ENCODE measurements at places on chromosomes 3 and 15.

DNA sequence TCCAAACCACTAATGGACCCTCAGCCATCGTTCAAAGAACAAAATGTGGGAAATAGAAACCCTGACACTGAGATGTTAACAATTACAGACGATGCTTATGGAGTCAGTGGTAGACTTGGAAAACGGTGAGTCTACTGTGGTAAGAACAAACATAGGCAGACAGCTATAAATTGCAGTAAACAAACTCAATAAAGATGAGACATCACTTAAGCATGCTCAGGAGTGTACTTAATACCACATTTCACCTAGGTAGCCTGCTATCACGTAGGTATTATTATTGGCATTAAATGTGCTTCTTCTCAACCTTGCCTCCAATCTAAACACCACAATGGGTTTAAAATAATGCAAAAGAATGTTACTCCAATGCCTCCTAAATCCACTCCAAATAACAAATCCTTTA, 2.5 kb downstream of the OSBPL10 start:
- DNase-seq = no peak

DNA sequence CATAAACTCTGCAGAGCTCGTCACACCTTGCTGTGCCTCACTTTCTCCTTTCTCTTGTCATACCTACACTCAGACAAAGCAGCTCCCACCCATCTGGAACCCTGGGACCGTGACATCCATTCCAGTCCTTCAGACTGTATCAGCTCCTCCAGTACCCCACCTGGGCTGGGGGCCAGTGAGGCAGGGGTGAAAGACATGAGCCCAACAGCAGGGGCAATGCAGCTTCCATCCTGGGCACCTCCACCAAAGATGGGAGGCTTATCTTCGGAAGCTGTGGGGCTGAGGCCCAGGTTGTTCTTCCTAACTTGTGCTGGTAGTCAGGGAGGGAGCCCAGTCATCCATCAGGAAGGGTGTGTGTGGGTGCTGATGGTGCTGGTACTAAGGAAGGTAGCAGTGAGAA, 109.2 kb downstream of the EEFSEC start:
- no peak for DNase-seq

GRCh38 chr3:69815970-69816369, 76.7 kb downstream of the MITF start:
- DNase-seq = no peak

- DNase-seq = no peak
Measured at GRCh38 chr3:36595511-36595910, 168.8 kb downstream of the DCLK3 start.

GRCh38 chr3:128123156-128123537, 465 bp downstream of the RUVBL1 start:
- DNase-seq = no peak

- peak; percentile 78 for DNase-seq
Measured at GRCh38 chr3:48694610-48695392, 9.1 kb upstream of the NCKIPSD start.

- no peak for DNase-seq
Measured at GRCh38 chr3:22526266-22526837, 676.8 kb upstream of the UBE2E2 start.

- no peak for DNase-seq
Measured at GRCh38 chr3:52281981-52282801, 3.7 kb upstream of the WDR82 start.

GRCh38 chr3:128923576-128923975, 44.2 kb downstream of the ACAD9 start:
- no peak for DNase-seq

DNA sequence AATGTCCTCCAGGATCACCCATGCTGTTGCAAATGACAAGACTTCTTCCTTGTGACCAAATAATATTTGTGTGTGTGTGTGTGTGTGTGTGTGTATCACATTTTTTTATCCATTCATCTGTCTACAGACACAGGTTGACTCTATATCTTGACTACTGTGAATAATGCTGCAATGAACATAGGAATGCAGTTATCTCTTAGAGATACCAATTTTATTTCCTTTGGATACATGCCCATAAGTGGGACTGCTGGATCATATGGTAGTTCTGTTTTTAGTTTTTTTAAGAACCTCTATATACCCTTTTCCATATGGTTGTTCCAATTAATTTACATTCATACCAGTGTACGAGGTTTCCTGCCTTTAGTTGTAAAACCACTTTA, 41.7 kb downstream of the GPR176 start:
- DNase-seq = no peak

- DNase-seq = no peak
Measured at GRCh38 chr3:16455966-16456365, 57.5 kb downstream of the RFTN1 start.

GRCh38 chr3:10469441-10470119, 35.8 kb downstream of the ATP2B2 start:
- DNase-seq = no peak

DNA sequence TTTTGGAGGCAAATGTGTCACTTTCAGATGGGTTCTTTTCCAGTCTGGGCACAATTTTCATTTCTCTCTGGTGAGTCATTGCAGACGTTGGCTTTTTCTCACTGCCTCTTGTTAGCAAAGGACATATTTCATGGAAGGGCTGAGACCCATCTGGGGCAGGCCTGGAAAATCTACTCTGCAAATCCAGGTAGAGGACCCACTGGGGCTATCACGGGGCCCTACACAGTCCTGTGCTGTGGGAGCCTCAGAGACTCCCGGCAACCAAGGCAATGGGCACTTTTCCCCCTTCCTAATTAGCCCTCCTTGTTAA, 58.0 kb downstream of the HRH1 start:
- DNase-seq = no peak

DNA sequence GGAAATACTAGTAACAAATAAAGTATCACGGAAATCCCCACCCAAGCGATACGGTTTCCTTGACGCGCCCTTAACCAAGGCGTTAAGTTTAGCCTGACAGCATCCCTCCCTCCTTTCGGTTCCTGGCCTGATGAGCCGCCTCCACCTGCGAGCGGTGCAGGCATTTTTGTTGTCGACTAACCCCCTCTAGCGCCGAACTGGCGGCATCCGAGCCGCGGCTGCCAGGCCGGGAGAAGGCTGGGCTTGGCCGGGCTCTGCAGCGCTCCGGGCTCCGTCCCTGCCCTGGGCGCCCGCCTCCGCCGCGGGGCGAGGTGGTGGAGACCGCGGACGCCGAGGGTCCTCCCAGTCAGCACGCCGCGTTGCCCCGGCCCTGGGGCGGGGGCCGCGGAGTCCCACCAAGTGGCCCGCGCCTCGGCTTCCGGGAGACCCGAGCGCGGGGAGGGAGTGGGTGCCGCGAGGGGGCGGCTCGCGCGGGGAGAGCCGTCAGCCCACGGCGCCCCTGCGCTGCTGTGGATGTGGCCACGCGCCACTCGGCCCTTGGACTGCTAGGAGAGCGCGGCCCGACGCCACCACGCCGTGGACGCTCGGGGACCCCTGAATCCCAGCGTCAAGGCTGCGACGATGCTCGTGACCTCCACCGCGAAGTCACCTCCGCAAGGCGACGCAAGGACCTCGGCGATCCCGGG, 1.1 kb upstream of the EPHA6 start:
- peak; percentile 77 for DNase-seq
